T-helper 2 cell treated with Interferon-gamma antibody and Interleukin-4, amounts not matched to agents 5 μg/mL and 100 μg/mL, for 36 hours (primary cell): ENCODE measurements at places on chromosomes 4 and X.

- no peak for DNase-seq
These were observed 1.5 kb upstream of the MAP7D2 start for GRCh38 chrX:20118065-20118824.

- no peak for DNase-seq
These were observed 145.6 kb upstream of the KCNIP4 start for GRCh38 chr4:22094217-22094616.

DNA sequence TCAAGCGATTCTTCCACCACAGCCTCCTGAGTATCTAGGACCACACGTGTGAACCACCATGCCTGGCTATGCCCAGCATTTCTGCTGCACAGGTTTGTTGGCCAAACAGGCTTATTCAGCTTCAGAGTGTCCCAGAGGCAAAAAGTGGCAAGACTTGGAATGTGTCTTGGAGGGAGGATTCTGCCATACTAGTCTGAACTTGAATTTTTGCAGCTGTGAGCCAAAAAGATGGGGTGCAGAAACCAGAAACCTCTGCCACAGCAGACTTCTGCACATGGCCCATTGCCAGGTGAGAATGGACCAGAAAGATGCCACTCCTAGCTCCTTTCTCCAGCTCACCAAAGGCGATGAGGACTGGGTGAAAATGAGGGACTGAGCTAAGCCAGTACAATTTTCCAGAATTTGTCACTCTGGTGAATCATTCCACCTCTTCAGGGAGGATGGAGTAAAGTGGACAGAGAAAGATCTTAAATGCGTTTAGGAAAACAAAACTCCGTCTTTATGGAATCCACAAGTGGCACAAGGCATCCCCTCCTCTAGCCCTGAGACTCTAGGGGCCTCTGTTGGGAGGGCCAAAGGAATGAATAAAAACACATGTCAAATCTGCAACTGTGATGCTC lies 369.1 kb upstream of the CLNK start:
- DNase-seq: no peak

DNA sequence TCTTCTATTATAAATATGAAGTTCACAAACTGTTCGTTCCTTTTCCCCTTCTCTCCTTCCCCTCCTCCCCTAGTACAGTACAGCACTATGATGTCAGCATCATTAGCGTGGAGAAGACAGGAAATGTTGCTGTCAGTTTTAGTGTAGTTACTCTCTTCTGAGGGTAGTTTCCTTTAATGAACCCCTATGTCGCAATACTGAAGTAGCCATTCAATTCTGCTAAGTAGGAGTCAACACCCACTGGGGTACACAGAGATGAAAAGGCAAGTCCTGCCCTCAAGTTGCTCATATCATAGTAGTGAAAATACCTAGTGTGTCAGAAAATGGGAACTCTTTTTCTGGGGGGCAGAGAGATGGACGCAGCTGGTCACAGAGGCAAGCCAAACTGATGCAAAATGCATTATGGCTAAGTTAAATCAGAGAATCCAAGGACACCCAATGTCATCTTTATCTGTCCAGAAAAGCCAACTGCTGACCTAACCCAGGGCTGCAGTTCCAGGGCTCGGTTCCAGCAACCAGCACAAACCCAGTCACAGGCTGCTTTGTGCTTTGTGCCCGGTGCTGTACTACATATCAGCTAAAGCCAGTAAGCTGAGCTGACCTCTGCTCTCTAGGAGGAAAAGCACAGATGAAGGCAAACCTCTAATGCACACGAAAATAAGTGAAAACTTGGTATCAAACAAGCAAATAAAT lies 31.5 kb downstream of the GRIA3 start:
- DNase-seq: no peak

GRCh38 chrX:1213971-1214370 lies 1.5 kb upstream of the CRLF2 start:
- no peak for DNase-seq

- DNase-seq: no peak
These were observed 124.8 kb upstream of the CITED1 start for GRCh38 chrX:72430405-72430968.

DNA sequence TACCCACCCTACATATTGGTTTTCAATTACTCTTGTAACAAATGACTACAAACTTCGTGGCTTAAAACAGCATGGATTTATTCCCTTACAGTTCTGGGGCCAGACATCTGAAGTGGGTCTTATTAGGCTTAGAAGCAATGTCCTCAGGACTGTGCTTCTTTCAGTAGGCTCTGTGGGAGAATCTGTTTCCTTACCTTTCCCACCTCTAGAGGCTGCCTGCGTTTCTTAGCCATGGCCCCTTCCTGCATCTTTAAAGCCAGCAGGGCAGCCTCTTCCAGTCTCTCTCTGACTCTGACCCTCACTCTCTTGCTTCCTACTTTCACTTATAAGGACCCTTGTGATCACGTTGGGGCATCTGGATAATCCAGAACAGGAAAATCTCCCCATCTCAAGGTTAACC lies 252.5 kb upstream of the PGRMC2 start:
- no peak for DNase-seq

DNA sequence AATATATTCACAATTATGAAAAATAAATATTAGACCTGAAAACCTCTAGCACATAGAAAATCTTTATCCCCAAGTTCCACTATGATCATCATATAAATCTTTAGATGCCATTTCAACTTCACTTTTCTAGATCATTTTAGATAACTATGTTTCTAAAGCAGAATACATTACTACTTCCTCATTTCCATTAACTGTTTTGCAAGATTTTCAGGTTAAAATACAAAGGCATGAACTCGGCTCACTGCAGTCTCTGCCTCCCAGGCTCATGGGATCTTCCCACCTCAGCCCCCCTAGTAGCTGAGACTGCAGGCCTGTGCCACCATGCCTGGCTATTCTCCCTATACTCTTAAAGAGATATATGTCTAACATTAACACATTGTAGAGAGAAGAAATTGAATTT lies 1365.9 kb upstream of the AGA start:
- no peak for DNase-seq

- no peak for DNase-seq
These were observed 105.8 kb downstream of the NFKB1 start for GRCh38 chr4:102606846-102607450.

GRCh38 chr4:157076578-157076947 lies 613 bp downstream of the GLRB start:
- no peak for DNase-seq

GRCh38 chr4:157270108-157270507 lies 49.6 kb downstream of the GRIA2 start:
- no peak for DNase-seq

GRCh38 chrX:110989447-110989846 lies 106.5 kb upstream of the PAK3 start:
- DNase-seq: no peak

- no peak for DNase-seq
These were observed 8.8 kb downstream of the DDX53 start for GRCh38 chrX:23008431-23009099.

DNA sequence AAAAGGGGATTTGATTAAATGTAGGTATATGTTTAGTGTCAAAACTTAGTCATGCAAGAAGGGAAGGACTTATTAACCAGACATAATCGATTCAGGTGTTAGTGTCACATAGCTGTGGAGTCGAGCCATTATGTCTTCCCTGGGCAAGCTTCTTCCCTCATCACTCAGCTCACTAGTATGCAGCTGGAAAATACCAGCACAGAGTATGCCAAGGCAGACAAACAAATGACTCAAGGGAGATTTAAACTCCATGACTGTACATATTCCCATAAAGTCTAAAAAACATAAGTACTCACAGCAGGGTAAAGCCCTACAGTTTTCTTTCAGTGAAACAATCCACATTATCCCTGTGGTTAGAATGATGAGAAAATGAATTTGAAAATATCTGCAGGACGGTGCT lies 304.5 kb downstream of the CBLL2 start:
- DNase-seq: no peak

GRCh38 chr4:8846046-8846720 lies 25.5 kb downstream of the HMX1 start:
- DNase-seq: no peak

GRCh38 chr4:148118633-148119032 lies 323.6 kb downstream of the NR3C2 start:
- DNase-seq: no peak

GRCh38 chr4:110064934-110065333 lies 133.5 kb downstream of the ELOVL6 start:
- no peak for DNase-seq

GRCh38 chr4:183798301-183799253 lies 106.5 kb upstream of the STOX2 start:
- DNase-seq: no peak

- DNase-seq: no peak
These were observed 34.2 kb upstream of the MAGEA8 start for GRCh38 chrX:149846789-149847188.

- DNase-seq: no peak
These were observed 146.4 kb upstream of the EDNRA start for GRCh38 chr4:147334478-147334877.

- no peak for DNase-seq
These were observed 1.0 kb downstream of the HMGB2 start for GRCh38 chr4:173332963-173333657.

- DNase-seq: no peak
These were observed 39.8 kb downstream of the IL15 start for GRCh38 chr4:141676087-141676670.

DNA sequence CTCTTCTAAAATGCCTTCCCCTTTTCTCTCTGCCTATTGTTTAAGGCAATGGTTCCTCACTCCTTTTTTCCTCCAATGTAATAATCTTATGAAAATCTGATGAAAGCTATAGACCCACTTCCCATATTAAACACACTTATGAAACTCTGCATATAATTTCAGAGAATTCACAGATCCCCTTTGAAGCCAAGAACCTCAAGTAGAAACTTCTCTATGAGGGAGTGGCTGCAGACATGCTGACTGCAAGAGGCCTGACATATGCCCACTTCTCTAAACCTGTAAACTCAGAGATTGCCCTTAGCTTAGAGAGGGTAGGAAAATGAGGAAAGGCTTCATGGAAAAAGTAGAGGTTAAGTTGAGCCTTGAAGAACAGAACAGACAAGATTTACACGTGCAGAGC lies 37.6 kb downstream of the TAB3 start:
- DNase-seq: no peak

GRCh38 chr4:17238633-17239032 lies 273.3 kb downstream of the QDPR start:
- DNase-seq: no peak

GRCh38 chrX:25527596-25527995 lies 511.8 kb upstream of the ARX start:
- no peak for DNase-seq

DNA sequence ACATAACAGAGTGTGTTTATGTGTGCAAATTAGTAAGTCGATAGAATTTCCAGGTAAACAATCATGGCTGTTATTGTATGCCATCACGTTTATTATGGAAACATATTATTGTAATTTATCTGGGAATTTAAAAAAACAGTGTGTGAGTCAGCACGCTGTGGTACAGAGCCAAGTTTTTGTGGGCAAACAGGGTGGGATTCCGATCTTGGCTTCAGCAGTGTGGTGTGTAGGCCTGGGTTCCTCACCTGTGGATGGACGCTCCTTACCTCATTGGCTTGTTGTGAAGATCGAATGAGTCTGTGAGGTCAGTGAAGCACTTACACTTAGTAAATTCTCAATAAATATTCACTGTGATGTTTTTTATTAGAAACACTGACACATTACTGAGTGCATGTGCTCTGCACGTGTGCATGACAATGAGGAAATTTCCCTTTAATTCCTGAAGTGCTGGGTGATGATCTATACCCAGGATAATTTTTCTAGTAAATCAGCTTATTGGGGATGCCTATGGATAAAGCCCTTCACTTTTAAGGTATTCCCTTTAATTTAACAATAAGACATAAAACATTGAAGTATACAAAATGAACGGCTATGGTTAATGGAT lies 36.4 kb downstream of the SLIT2 start:
- DNase-seq: no peak

GRCh38 chrX:16666541-16666940 lies 16.6 kb downstream of the S100G start:
- no peak for DNase-seq

DNA sequence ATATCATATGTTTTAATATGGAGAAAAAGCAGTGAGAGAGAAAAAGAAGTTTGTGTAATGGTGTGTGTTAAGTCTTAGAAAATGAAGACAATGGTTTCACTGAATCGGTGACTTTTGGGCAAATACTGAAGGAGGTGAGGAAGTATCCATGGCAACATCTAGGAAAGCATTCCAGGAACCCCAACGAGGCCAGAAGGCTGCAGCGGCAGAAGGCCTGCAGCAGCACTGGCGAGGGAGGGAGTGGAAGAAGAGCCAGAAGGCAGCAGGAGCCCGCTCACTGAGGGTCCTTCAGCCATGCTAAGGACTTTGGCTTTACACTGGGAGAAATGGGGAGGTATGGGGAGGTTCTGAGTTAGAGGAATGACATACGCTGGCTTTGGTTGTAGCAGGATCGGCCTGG lies 26.8 kb downstream of the COQ2 start:
- no peak for DNase-seq

DNA sequence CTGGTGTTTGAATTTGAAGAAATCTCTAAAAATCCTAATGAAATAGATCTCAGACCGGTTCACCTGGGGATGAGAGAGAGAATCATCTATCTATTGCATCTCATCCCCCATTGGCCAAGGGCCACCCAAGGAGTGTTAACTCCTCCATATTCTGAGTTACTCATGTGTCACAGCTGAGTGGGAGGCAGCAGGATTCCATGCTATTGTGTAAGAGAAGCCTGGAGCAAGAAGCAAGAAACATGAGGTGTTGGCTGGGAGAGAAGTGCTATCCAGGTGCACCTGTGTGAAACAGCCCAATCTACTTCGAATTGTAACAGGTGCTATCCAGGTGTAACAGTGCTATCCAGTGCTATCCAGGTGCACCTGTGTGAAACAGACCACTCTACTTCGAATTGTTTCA lies 150.3 kb upstream of the MAOA start:
- DNase-seq: no peak

DNA sequence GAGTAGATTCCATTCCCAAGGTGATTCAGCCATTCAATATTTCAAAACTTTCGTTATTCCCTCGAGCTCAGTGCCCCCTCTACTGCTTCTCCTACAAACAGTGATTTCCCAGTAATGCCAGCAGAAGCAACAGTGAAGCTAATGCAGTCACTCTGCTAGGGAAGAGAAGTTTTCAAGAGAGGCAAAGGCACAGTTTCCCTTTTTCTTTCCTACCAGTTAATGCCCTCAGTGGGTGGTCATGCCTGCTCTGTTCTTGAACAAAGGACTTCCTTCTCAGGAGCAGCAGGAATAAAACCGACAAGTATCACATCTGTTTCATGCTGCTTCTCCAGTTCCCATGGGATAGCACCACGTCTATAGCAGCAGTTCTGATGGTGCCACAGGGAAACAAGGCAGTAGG lies 317.2 kb downstream of the TENM3 start:
- no peak for DNase-seq

DNA sequence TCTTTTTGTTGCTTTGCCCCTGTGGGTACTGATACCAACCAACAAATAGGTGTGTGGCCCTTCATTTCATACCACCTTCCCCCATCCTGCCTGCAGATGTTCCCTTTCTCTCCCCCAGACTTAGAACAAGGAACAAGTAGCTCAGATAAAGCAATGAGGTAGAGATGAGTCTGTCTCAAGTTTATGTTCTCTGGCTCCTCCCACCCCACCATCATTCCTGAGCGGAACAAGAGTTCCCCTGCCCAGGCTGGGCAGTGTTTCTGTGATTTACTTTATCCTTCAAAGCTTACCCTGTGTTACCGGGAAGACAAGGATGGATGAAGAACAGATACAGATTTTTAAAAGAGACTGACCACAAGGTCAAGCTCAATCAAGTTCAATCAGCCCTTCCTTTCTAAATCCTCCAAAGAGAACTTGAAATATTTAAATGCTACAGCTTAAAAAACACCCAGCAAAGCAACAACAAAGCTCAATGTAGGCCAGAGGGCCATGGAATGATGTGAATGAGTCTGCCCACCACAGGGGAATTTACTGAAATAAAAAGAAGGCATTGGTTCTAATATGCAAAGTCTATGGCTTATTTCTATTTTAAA lies 80.1 kb upstream of the UCP1 start:
- DNase-seq: no peak
